ENCODE measurements at places on chromosomes 1 and 21. TPM values are rescaled to one million over a fixed set of nuclear protein-coding genes. Genes with fewer than 3 reads are reported as not detected.
A peak's percentile ranks its signal among the peaks of the same experiment; 100 is the strongest.

KTI12 gene
- polyA plus RNA-seq = 4.4 TPM

KCNE1 gene
- 3.8 TPM for polyA plus RNA-seq

- DNase-seq = peak; percentile 73
These were observed 674 bp upstream of the ATXN7L2 start for GRCh38 chr1:109482791-109483671.

DNA sequence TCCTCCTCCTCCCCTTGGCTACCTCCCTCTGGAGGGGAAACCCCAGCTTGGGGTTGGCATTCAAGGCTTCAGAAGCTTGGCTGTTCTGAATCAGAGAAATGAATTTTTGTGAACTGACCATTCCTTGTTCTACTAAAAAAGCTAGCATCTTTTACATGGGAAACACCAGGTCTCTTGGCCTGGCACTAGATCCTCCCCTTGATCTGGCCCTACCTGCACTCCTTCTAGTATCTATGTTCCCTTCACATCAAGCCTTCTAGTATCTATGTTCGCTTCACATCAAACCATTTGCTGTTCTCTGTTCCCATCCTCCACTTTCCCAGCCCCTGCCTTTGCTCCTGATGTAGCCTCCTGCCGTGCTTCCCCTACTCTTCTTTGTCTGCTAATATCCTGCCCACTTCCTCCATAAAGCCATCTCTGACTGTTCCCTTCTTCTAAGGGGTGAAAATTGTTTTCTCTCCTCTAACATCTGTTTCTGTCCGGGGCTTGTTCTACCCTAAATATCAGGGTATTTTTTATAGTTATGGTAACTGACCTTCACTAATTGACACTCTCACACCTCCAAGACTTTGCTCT lies 25.8 kb downstream of the FAM151A start:
- no peak for DNase-seq

DNA sequence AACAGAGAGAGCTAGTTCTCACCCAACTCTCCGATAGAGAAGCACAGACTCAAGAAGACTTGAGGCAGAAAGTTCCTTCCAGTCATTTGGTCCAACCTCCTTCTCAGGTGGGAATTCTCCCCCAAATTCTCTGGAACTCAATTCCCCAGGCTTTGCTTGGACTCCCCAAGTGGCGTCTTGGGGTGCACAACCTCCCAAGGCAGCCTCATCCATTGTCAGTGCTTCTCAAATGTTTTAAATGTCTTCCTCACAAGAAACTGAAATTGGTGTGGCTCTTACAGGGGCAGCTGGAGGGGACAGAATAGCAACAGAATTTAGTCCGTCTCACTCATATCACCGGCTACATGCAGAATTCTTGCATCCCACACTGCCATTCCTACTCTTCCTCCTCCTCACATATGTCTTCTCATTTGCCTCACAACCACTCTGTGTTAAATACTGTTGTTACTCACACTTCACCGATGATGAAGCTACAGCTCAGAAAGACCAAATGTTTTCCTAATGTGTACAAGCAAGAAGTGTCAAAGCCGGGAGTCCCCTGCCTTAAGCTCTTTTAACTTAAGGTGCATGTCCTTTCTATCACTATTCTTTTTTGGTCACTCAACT lies 33.4 kb upstream of the CD84 start:
- DNase-seq = no peak

DNA sequence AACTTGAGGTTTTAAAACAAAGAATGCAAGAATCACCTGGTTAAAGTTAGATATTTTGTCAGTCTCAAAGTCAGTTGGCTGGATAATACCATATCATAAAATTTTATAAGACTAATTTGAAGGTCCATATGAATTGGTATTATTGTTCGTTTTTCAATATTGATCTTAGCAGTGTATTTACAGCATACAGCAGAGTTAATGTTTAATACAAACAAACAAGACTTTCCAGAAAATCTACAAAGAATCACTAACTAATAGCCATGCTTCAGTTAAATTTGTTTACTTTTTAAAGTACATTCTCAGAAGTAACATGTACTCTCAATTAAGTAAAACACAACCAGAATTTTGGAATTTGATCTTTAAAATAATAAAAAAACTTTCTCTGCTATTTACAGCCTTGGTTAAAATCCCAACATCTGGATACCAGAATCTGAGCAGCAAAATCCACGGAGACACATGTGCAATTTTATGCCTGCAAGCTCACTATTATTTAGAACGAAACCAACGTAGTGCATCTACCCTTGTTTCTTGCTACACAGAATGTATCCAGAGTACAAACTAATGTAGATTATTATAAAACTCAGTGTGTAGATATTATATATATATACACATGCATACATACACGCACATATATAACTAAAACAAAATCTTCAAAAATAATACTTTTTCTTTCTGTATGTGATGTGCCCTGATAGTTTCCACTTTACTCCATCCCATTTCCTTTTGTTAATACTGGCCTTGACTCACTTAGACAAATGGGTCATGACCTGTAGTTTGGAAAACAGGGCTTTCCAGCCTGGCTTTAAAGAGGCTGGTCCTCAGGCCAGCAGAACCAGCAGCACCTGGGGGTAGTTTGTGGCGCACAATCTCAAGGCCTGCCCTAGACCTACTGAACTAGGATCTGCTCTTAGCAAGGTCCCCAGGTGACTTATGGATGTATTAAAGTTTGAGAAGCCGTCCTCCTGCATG lies 63.6 kb upstream of the ERG start:
- DNase-seq = no peak

- no peak for DNase-seq
These were observed 91.7 kb downstream of the TYW3 start for GRCh38 chr1:74824497-74825107.
